ENCODE measurements at places on chromosomes 7 and 10.

GRCh38 chr10:68137171-68137570 is 27.9 kb downstream of the MYPN start:
- DNase-seq, result no peak

DNA sequence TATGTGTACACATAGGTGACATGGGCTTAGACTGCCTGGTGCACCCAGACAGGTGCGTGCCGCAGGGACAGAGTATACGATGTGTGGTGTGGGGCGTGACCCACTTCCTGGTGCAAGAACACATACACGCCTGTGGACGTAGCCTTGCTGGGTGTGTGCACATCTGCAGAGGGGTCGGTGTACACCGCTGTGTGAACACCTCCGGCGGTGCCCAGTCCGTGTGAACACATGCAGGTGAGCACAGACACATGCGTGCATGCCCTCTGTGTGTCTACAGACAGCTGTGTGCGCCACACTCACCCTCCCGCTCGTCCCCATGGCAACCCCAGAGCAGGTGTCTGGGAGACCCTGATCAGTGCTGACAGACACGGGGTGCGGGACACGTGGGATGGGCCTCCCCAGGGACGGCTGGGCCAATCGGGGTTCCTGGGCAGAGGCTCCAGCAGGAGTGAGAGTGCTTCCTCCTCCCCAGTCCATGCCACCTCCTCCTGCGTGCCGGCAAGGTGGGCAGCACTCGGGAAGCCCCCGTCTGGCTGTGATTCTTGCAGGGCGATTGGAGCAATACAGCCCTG is 23.4 kb downstream of the ELFN1 start:
- DNase-seq, result no peak

- DNase-seq, result no peak
These were observed 35.6 kb downstream of the GET4 start for GRCh38 chr7:911791-912480.

DNA sequence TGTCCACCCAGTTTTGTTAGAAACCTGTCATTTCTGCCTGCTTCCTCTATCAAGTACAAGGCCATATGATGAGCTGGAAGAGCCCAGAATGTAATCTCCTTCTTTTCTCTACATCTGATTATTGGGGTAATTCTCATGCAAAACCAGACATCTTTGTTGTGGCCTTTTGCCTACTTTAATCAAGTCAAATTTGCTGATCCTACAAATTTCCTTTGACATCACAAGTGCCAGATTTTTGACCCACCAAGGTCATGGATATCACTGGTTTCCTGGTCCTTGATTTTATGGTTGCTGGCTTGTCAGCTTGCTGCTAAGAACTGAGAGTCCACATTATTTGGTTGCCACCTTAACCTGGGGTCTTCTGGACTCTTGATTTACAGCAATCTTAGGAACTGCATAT is 336.1 kb downstream of the TFEC start:
- no peak for DNase-seq

GRCh38 chr7:22666732-22667131 is 60.3 kb upstream of the IL6 start:
- no peak for DNase-seq

- DNase-seq, result no peak
These were observed 595.2 kb downstream of the AUTS2 start for GRCh38 chr7:70193514-70193913.

- no peak for DNase-seq
These were observed 23.8 kb upstream of the ANK3 start for GRCh38 chr10:60413306-60414012.

GRCh38 chr7:135785065-135785464 is 36.5 kb upstream of the FAM180A start:
- DNase-seq, result no peak

DNA sequence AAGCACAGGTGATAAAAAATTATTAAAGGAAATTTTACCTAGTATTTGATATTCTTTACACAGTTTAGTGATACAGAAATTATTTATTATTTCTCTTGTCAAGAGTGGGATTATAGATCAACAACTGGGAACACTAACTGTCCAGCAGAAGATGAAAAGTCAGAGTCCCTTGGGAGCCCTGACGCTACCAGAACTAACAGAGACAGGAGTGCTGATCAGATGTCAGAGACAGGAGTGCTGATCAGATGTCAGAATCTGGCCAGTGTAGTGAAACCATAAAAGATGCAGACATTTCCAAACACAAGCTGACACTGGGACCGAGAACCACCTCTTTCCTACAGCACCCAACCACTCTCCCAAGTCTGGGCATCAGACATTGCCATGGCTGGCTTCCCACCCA is 828.2 kb downstream of the TNS3 start:
- no peak for DNase-seq

- no peak for DNase-seq
These were observed 126.7 kb downstream of the TPST1 start for GRCh38 chr7:66331883-66332282.

DNA sequence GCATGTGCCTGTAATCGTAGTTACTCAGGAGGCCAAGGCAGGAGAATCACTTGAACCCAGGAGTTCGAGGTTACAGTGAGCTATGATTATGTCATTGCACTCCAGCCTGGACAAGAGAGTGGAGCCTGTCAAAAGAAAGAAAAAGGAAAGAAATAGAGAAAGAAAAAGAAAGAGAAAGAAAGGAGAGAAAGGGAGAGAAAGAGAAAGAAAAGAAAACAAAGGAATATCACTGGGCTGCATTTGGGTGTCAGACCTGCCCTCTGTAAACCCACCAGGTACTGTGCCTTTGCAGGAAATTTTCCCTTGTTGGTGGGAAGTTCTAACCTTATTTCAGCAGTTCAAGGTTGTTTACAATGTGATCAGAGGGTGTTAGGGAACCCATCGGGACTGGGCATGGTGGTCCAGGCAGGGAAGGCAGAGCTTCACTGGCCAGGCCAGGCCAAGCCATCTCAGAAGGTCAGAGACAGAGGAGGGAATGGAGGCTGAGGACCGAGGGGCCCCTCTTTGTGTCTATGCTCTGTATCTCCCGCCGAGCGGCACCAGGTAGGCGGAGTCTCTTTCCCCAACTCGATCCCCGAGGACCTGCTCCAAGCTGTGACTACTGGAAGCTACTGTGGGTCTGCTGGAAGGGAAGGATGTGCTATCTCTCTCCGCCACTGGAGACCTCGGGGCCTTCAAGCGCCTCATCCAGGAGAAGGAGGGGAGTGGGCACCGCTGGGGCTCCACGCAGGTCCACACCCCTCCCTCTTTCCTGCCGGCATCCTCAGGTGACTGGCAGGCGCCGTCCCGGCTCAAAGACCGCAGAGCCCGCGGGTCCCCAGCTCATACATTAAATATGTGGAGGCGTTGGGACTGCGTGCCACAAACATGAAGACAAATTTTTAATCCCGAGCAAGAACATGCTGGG is 15.2 kb upstream of the KAZALD1 start:
- DNase-seq, result no peak

- DNase-seq, result no peak
These were observed 119.0 kb downstream of the PTPN20 start for GRCh38 chr10:47030191-47030703.

DNA sequence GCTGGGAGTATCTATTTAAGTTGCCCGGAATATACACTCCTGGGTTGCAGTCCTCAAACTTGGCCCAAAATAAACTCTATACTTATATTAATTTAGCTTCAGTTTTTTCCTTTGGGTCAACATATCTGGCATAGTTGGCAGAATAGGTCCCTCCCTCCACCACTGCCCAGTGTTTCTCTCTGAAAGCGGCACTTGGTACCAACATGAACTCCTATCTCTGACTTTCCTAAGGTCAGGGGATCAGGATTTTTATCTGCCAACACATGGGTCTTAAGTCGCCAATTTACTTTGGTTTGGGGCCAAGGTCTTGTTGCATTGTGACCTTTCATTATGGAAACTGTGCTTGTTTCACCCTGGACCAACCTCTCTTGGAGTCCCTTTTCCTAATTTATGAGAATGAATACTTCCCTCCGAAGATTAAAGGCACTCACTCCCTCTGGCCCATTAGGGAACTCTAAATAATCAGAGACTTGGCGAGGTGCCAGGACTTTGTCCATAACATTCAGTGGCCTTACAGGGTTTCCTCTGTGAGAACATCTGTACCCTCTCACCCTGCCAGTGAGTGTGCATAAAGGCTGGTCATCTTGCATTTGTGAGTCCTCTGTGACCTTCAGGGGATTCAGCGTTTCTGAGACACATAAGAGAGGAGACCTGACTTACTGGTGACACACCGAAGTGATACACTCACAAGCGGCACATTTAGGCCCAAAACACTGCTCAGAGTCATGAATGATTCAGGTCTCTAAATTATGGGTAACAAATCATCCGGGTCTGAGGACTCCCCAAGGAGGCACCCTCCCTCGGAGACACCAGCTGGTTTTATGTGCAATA is 19.7 kb upstream of the FKBP9 start:
- no peak for DNase-seq

- DNase-seq, result no peak
These were observed 10.1 kb upstream of the C7orf33 start for GRCh38 chr7:148580446-148580845.

GRCh38 chr10:131577786-131578471 is 266.4 kb upstream of the TCERG1L start:
- DNase-seq, result no peak

DNA sequence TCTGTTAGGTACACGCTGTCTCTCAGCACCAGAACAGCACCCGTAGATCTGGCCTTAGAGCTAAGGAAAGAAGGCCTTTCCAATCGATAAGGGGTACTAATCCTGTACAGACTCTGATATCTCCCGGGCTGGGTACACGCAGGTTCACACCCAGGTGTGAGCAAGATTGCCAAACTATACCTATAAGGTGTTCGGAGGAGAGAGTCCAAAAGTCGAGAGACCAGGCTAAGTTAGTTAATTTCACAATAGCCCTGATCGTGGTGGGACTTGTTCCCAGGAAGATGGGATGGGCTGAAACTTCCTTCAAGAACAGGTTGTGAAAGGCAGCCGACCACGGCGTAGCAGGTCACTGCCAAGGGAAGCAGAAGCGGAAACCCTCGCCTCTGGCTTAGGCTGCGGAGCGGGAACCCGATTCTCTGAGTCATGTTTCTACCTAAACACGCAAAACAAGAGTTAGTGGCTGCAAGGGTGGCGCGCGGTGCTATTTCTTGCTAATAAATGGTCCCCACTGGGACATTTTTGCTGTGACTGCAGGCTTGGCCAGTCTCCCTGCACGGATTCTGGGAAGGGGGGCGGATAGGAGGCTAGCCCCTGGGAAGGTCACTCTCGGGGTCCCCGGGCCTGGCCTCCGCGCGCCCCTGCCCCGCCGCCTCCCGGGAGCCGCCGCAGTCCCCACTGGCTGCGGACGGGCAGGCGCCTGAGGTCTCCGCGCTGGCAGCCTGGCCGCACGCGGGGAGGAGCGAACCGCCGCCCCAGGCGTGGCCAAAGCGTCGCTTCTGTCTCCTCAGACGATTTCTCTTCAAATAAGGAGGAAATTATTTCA is 75.4 kb upstream of the PDSS1 start:
- DNase-seq, result no peak

DNA sequence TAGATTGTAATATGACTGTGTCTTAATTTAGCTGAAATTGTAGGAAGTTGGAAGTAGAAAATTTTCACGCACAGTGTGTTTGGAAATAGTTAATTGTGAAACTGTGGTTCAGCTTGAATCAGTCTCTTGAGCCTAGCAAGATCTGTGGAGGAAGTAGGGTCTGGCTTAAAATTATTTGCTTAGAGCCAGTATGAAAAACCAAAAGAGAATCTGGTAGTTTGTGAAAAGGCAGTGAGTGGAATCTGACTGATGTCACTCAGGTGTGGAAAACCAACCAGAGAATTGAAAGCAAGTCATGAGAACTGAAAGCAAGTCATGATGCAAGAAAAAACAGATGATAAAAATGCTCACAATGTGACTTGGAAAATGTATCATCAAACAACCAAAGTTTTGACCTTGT is 11.5 kb downstream of the LIPJ start:
- DNase-seq, result no peak

DNA sequence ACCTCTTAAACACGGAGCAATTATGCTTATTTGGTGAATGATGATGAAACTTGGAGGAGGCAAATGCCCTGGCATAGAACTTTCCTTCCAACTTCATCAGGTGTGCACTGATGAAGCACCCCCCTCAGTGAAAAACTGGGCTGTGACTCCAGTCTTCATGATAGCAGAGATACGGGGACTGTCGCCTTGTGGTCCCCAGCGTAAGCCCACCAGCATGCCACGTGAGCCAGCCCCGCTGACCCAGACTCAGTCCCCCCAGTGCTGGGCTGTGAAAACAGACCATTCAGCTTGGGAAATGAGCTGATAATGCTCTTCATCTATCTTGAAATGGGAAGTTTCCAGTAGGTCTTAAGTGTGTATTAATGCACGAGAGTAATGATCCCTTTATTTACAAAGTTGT is 177.0 kb downstream of the SNX10 start:
- no peak for DNase-seq

- peak; percentile 32 for DNase-seq
These were observed 19.6 kb downstream of the NUDT1 start for GRCh38 chr7:2261611-2262010.

DNA sequence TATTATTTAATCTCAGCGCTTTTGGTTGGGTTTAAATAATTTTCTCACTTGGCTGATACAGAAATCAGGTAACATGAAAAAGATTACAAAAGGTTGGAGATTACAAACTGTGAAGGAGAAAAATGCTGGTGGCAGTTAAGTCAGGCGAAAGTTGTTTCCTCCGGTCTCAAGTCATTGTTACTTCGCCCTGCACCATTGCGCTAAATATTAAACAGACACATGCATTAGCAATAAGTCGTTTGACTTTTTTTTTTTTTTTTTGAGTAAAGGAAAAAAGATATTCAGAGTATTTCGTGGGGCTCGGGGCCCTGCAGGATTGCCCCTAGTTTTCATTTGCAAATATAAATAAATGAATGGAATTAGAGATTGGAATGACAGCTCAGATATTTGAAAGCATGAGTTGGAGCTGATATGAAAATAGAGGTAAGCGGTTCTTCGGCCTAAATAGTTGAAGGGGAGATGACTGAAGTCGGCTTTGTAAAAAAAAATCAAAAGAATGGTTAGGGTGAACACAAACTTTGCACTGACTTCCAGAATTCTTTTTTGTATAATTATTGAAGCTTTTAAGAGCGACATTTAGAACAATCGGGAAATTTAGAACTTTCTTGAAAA is 914 bp downstream of the SDHAF3 start:
- DNase-seq, result no peak
